GM23248 (cell line): ENCODE measurements at places on chromosomes 1 and 21.

DNA sequence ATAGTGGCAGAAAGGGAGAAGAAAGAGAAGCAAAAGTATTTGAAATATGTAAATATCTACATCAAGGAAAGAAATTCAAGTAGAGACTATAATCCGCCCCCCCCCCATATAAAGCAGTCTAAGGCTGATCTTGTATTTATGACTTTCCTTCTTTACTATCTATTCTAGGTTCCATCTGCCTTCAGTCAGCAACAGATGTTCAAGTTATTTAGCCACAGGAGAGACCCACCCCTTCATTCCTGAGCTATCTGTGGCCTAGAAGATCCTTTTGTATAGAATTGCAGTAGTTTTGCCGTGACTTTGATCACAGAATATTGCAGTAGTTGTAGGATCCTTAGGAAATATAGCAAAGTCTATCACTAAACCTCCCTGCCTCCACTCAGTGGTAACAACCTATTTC, 10.7 kb upstream of the BSDC1 start:
- DNase-seq, result peak; percentile 5

GRCh38 chr21:46515109-46515508, 56.4 kb downstream of the DIP2A start:
- DNase-seq, result peak; percentile 54

GRCh38 chr21:32921632-32922230, 104.0 kb upstream of the OLIG2 start:
- DNase-seq, result peak; percentile 10

DNA sequence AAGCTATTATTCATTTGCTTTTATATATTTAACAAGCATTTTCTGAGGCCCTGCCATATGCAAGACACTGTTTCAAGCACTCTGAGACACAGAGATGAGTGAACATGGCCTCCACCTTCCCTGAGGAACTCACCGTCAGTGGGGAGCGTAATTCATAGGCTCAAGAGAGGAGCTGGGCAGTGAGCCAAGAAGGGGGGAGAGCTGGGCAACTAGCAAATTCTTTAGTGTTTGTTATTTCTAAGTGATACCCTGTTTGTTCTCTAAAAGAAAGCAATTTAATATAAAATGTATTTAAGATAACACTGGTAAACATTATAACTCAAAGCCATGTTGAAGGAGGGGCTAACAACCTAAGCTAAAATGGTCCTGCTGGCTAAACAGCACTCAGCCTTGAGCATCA, 119.2 kb upstream of the NGF start:
- DNase-seq, result no peak

GRCh38 chr1:178706432-178706831, 18.6 kb upstream of the RALGPS2 start:
- DNase-seq, result peak; percentile 72

- DNase-seq, result no peak
Observed at GRCh38 chr1:7568053-7568452, 203.0 kb upstream of the VAMP3 start.

DNA sequence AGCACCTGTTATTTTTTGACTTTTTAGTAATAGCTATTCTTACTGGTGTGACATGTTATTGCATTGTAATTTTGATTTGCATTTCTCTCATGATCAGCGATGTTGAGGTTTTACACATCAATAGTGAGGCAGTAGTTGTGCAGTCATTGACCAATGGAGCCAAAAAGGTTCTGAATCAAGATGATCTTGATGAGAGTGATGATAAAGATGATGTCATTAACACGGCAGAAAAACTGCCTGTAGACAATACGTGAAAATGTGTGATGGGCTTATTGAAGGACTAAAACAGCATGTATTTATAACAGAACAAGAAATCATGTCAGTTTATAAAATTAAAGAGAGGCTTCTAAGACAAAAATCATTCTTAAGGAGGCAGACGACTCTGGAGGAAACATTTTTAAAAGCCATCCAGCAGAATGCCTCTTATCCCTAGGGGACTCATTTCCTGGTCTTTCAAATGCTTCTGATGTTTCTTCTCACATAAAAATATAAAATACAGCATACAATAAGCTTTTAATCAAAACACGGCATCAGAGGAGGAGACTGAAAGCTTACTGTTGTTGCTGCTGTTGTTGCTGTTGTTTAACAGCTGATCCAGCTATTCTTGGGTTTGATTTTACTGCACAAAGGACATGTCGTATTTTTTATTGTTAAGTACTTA, 400.3 kb downstream of the LTN1 start:
- DNase-seq, result no peak

DNA sequence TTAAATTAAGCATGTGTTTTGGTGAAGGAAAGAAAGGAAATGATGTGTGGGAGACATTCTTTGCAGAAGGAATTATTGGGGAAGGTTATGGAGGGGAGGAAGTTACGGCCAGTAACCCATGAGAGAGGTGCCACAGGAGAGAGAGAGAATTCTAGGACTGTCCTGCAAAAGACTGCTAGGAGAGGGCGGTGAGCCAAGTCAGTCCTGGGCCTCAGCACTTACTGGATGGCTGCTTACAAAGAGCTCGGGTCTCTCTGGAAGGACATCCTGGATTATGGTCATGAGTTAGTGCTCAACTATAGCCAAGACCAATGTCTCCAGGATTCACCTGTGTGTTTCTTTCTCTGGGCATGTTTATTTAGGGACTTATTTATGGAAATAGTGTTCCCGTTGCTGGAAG, 74.4 kb upstream of the HSD17B7 start:
- DNase-seq, result peak; percentile 35

GRCh38 chr21:35043549-35043948, 5.6 kb downstream of the RUNX1 start:
- DNase-seq, result no peak

DNA sequence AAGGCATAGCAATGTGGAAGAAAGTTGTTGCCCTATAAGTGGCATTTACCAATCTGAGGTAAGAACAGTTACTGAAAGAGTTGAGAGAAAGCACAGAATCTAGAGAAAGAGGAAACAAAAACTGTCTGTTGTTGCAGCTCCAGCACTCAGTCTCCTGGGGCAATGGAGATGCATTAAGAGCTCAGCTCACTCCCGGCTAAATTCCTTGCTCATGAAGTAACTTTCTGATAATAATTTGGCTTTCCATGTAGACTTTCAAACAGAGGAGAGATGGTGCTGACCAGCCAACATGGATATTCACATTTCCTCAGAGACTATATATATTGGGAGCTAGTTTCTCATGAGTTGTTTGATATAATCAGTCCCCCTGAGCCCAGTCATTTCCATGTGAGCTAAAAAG, 135.3 kb downstream of the GDAP2 start:
- DNase-seq, result peak; percentile 70

- peak; percentile 84 for DNase-seq
Observed at GRCh38 chr1:115280064-115280463, 58.0 kb downstream of the NGF start.

- no peak for DNase-seq
Observed at GRCh38 chr1:210653771-210654170, 325.1 kb downstream of the HHAT start.
